ENCODE measurements at places on chromosomes 5 and 9.

DNA sequence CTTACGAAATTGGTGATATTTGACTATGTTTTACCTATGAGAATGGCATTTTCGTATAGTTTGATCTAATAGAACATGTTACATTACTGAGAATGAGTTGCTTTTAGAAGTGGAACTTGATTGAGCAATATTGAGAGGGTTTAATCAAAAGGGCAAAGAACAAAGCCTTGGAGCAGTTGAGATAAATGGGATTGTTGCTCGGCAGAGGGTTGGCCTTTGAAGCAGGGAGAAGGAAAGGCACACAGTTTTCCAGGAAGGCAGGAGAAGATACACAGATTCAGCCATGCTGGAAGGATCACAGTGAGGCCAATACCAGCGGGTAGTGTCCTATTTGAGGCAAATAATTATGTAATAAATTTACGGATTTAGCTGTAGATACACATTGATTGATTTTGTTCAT is 19.5 kb downstream of the MAN2A1 start:
- DNase-seq: no peak

GRCh38 chr5:36403632-36404311 is 102.1 kb upstream of the RANBP3L start:
- DNase-seq: no peak

GRCh38 chr5:172186114-172186695 is 1.8 kb downstream of the STK10 start:
- no peak for DNase-seq

DNA sequence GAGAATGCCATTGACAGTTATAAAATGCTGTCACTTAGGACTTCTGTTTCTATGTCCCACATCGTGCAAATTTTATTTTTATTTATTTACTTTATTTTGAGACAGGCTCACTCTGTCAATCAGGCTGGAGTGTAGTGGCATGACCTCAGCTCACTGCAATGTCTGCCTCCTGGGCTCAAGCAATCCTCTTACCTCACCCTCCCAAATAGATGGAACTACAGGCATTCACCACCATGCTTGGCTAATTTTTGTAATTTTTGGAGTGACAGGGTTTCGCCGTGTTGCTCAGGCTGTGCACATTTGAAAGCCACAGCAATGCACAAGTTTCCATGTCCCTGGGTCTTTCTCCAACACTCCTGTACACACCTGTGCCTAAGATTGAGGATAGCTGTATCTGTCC is 51.8 kb downstream of the ADAMTS16 start:
- no peak for DNase-seq

- no peak for DNase-seq
Observed at GRCh38 chr5:13746026-13746425, 198.5 kb downstream of the DNAH5 start.

DNA sequence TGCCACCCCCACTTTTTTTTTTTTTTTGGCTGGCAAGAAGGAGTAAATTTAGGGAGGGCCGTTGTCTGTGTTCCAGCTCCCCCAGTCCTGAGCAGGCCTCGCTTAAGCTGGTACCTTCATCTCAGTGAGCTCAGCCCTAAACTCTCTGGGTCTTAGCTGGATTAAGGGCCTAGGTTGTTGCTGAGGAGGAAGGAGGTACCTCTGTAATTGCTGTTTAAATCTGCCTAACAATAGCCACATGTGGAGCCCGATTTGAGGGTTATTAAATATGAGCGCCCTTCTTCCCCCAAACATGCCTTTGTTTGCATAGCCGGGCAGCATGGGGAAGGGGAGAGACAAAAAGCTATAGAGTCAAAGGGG is 179.0 kb upstream of the PITX1 start:
- DNase-seq: no peak

All from stimulated activated CD8-positive, alpha-beta memory T cell treated with anti-CD3 and anti-CD28 coated beads, Interleukin-4, amount 100 ng/mL, for 4 hours (primary cell).